ENCODE measurements at places on chromosomes 6 and 20. TPM values are rescaled to one million over a fixed set of nuclear protein-coding genes. Genes with fewer than 3 reads are reported as not detected.

Gene LPIN3
- total RNA-seq: 10.0 TPM

Gene TNNC2
- not detected for total RNA-seq

Gene MACROD2
- total RNA-seq: not detected

Gene SLC17A4
- not detected for total RNA-seq

Gene APCDD1L
- total RNA-seq: 14.9 TPM

Gene MAP3K5
- total RNA-seq: 7.1 TPM

Gene CFAP61
- total RNA-seq: not detected

Gene C6orf52
- not detected for total RNA-seq

Gene SRSF12
- 0.62 TPM for total RNA-seq

All from cardiac ventricle fibroblast (primary cell).